ENCODE measurements at places on chromosomes 2 and 18.

- peak; percentile 36 for DNase-seq
These were observed 34.7 kb downstream of the RMC1 start for GRCh38 chr18:23538001-23538400.

DNA sequence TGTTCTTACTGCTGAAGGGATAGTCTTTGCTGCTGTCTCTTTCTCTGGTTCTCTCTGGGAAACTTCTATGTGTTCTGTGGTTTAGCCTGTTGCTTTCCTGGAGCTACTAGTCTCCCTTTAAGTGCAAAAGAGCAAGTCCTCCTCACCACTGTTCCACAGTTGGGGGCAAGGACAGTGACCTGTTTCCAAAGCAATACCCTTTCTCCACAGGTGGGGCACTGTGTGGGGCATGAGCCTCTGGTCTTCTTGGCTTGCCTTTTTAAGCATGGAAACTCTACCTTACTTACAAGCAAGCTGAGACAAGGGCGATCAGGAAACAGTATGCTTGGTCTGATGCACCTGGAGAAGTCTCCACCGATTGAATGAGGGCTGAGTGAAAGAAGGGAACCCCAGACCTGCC, 156.7 kb downstream of the CPS1 start:
- no peak for DNase-seq

- DNase-seq = no peak
These were observed 3.9 kb downstream of the TP53I3 start for GRCh38 chr2:24080701-24081100.

DNA sequence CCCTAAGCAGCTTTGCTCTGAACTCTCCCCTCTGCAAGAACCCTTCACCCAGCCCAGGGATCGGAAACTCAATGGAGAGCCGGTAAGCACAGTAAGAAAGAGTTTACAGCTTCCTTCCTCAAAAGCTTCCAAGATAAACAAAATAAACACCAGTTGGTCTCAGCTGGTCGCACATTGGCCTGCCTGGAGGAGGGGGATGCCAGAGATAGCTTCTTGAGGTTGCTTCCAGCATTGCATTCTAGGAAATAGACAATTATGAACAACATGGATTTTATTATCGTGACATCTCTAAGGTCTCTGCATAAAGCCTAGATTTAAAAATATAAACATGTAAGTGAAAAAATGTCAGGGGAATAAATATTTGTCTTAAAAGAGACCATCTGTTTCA, 141.5 kb upstream of the PKDCC start:
- no peak for DNase-seq

- no peak for DNase-seq
These were observed 27.8 kb downstream of the GLI2 start for GRCh38 chr2:120763508-120763907.

DNA sequence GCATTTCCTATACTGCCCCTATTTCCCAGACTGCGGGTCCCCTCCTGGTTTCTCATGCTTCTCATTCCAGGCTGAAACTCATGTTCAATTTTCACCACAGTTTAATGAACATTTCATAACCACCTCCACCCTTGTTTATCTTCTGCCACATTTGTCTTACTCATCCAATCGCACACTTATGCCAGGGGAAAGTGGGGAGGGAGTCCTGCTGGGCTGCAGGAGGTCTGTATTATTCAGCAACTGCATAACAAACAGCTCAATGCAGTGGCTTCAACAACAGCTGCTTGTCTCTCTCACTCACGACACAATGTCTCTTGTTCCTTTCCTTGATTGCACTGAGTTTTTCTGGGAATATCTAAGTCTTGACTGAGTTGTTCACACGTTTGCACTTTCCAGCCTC, 106.0 kb downstream of the ZNF519 start:
- no peak for DNase-seq

- no peak for DNase-seq
These were observed 59.1 kb downstream of the MIB1 start for GRCh38 chr18:21799721-21800120.

DNA sequence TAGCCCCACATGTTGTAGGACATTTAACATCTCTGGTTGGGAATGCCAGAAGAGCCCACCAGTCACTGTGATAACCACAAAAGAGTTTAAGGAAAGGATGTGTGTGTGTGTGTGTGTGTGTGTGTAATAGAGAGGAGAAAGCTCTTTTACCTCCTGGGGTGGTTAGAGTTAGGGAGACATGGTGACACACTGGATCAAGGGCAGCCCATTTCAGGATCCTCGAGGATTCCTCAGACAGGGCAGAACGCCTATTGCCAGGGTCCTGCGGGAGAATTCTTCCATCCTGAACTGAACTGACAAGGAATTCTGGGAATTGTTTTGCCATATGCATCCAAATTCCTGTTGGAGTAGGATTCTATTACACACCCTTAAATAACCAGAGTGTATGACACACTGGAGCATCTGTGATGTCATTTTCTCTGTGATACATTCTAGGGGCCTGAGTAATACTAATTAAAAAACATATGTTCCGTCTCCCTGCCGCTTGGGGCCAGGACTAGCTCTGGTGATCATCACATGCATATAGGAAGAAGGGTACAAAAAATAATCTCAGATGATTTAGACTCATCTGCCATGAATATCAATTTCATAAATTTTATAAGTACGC, 156.4 kb upstream of the MMADHC start:
- DNase-seq = peak; percentile 73

DNA sequence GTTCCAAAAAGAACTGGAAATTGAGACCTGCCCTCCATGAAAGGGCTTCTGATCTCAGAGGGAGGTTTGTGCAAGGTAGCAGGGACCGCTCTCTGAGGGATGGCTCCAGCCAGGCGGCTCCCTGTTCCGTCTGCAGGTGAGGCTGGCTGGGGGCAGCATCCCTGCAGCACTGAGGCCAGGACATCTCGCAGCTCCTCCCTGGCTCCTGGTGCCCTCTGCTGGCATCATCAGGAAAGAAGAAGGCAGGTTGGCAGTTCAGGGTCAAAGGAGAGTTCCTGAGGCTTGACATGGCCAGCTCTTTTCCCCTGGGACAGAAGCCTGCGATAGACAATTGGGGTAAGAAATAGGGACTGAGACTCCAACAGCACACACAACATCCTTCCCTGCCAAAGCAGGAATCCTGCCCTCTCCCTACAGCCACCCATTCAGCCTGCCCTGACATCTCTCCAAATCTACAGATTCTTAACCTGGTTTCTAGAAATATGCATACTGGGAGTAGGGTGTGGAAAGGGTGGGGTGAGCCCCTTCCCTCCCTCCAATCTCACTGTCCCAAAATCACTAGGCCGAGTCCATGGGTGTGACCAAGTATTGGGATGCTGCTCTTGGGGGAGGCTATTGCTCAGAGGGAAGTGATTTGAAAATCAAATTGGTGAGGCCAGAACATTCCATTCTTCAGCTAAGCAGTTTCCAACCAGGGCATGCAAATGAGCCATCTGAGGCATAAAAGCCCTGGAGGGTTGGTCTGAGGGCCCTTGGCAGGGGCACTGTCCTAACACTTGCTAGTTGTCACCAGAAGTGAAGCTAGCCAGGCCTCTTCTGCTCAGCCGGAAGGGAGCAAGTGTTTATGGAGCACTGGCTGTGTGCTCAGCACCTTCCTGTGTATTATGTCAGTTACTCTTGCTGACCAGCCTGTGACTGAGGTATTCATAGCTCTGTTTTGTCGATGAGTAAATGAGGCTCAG, 185.4 kb downstream of the TFCP2L1 start:
- peak; percentile 46 for DNase-seq

GRCh38 chr18:38421021-38421420, 855.4 kb upstream of the CELF4 start:
- DNase-seq = peak; percentile 1

- no peak for DNase-seq
These were observed 88.8 kb downstream of the MAP3K20 start for GRCh38 chr2:173164396-173164795.

DNA sequence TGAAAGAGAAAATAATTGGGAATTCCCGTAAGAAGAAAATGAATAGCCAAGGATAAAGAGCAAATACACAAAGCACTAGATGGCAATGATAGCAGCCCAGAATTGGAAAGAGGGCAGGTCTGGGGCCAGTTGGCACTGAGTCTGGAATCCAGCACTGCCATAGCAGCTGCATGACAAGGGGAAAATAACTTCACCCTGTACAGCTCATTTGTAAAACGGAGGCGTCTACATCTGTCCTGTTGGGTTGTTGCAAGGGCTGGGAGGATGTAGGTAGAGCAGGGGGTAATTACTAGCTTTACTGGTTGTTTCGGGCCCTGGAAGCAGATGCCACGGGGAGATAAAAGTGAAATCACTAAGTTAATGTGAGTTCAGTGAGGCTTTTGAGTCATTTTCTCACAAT, 110.0 kb upstream of the RASGRP3 start:
- DNase-seq = peak; percentile 90
